ENCODE measurements at places on chromosomes 7 and 10.

DNA sequence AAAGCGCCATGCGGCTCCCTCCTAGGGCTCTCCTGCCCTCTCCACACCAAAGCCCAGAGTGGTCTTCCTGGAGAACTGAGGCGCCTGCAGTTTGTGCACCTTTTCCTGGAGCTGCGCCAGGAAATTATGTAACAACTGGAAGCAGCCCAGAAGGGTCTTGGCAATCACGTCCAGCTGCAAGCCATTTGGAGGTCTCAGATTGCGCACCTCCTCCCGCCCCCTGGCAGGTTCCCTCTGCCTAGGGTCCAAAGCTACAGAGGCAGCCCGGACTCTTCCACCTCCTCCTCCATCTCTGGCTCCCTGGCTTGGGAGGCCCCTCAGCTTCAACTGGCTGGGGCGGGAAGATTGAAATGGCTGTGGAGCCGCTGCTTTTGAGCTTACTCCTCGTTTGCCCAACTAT is 34.0 kb upstream of the SFTPD start:
- no peak for DNase-seq

GRCh38 chr7:148110097-148110868 is 480.3 kb upstream of the C7orf33 start:
- DNase-seq = no peak

- DNase-seq = no peak
These were observed 343.9 kb upstream of the SHH start for GRCh38 chr7:156155988-156156733.

- DNase-seq = no peak
These were observed 1.8 kb upstream of the CAMK2G start for GRCh38 chr10:73876157-73876556.

GRCh38 chr7:17062151-17063044 is 180.6 kb upstream of the AGR3 start:
- no peak for DNase-seq

- DNase-seq = no peak
These were observed 13.9 kb downstream of the FLNC start for GRCh38 chr7:128843938-128844621.

GRCh38 chr10:43111921-43112607 is 26.2 kb upstream of the CSGALNACT2 start:
- no peak for DNase-seq

DNA sequence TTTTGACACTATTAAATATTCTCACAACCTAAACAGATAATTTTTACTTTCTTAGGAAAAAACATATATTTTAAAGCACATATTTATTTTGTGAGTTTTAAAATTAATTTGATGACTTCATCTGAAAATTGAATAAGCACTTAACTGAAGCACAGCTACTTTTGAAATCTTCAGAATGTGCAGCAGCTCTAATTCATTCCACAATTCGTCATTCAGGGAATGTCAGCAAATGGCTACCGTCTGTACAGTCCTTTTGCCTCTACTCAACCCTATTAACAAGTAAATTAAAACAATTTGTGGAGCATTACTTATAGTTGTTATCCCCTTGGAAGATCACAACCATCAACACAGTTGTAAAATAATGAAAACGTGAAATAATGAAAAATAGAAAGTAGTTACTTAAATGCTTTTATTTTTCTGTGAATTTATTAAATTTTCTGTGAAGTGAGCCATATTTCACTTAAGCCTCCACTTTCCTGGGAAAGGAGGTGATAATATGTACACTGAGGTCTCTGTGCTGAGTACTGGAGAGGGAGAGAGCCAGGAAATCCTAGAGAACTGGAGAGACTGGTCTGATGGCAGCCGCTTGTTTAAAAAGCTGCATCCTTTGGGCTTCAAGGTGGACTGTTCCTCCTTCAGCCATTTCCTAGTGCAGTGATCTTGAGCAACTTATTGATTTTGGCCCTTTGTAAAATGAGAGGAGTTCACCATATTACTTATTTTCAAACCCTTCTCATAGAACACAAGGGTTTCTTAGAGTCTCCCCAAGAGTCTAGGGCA is 70.6 kb downstream of the REEP3 start:
- no peak for DNase-seq

DNA sequence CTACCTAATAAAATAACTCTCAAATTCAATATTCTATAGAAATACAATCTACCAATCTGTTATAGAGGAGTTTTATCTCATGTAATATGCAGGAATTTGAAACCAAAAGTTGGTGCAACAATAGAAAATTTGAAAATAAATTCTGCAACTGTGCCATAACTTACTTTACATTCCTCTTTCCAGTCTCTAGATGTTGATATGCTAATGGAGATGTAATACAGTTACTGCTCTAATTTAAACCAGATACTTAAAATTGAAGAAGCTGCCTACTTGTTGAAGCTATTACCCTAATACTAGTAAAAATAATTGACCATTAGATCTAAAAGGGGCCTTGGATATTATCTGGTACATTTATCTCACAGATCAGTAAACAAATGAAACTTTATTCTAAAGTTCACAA is 1.4 kb downstream of the ENKUR start:
- no peak for DNase-seq

DNA sequence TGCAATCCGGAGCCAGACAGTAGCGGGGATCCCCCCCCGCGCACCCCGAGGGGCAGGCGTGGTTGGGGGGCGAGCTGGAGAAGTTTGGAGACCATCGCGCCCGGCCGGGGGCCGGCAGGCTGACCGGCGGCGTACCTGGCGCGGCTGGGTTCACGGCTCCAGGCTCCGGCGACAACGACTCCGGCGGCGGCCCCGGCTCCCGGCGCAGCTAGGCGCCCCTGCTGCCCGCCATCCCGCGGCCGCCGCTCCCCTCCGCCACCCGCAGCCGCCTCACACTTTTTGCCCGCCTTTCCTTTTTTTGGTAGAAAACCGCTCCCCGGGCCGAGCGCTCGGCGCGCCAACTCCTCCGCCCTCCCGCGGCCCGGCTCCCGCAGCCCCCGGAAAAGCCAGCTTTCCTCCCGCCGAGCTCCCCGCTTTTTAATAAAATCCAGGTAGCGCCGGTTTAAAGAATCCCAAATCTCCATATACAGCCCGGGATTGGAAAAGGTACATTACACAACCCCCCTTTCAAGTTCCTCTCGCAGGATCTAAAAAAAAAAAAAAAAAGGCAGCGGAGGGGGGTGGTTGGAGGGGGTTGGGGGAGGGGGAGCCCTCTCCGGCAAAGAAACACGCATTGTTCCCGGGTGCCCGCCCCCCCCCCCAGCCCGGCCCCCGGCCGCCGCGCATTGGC is at the start of gene TNRC18:
TSS of gene TNRC18 (minus strand) at position 529 of the 670 bp plus-strand sequence. CDS start 2,588 bp downstream, outside the sequence.
- no peak for DNase-seq

DNA sequence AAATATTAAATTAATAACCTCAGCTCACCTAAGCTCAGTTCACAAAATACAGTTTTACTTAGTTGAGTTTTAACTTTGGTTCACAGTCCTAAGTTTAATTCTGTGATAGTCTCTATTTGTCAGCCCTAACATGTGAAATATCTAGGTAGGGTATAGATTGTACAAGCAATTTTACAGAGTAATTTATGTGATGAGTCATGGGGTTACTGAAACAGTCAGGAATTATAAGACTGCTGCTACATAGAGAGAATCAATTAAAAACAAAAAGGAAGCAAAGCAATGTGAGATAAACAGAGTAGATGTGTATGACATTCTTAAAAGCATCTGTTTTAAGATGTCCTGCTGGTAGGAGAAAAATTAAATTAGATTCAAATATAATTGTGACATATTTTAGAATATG is 1018.2 kb upstream of the KCND2 start:
- DNase-seq = no peak

DNA sequence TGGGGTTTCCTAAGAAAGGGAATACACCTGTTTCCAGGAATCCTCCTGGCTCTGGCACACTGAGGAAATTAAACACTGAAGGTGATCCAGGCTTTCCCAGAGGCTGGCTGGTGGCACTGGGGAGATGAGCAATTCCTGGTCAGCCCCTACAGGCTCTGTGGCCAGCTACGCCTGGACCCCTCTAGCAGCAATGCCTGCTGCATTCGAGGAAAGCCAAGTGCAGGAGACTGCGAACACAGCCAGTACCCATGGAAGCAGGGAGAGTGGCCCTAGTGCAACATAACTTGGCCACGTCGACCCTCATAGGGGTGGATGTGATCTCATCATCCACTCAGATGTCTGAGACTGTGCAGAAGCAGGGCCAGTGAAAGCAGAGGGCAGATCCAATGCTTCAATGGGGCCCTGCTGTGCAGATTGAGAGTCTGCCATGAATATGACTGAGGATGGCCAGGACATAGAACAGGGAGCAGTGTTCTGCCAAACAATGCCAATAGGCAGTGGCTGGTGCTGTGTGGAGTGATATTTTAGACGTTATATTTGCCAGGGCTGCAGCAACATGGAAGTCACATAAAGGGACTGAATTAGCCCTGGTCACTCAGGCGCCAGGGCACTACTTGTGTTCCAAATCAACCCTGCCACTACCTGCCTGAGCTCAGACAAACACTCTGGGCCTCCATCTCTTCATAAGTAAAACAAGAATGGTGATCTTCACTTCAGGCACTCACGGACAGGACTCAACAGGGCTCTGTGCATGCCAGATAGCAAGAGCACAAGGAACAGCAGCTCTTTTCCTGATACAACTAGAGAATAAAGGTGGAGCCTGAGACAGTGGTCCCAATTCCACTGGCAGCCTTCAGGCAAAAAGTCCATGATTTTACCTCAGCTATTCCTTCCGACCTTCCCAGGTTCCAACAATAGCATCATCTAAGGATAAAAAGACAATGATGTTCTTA is 2.4 kb downstream of the ZNF488 start:
- no peak for DNase-seq

GRCh38 chr10:53664282-53665019 is 891.9 kb upstream of the MBL2 start:
- no peak for DNase-seq

DNA sequence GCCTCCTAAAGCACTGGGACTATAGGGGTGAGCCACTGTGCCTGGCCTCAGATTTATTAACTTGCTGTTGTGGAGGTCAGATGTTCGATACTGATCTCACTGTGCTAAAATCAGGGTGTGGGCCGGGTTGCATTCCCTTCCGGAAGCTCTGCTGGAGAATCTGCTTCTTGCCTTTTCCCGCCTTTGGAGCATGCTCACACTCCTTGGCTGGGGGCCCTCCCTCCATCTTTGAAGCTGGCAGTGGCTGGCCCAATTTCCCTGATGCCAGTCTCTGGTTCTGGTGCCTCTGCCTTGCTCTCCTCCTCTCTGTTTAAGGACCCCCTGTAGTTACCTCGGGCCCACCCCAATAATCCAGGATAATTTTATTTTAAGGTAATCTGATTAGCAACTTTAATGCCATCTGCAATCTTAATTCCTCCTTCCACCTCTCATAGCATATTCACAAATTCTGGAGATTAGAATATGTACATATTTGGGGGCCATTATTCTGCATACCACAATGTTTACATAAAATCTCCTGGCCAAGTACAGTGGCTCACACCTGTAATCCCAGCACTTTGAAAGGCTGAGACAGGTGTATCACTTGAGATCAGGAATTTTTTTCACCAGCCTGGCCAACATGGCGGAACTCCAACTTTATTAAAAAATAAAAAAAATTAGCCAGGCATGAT is 7.9 kb upstream of the PITRM1 start:
- no peak for DNase-seq

DNA sequence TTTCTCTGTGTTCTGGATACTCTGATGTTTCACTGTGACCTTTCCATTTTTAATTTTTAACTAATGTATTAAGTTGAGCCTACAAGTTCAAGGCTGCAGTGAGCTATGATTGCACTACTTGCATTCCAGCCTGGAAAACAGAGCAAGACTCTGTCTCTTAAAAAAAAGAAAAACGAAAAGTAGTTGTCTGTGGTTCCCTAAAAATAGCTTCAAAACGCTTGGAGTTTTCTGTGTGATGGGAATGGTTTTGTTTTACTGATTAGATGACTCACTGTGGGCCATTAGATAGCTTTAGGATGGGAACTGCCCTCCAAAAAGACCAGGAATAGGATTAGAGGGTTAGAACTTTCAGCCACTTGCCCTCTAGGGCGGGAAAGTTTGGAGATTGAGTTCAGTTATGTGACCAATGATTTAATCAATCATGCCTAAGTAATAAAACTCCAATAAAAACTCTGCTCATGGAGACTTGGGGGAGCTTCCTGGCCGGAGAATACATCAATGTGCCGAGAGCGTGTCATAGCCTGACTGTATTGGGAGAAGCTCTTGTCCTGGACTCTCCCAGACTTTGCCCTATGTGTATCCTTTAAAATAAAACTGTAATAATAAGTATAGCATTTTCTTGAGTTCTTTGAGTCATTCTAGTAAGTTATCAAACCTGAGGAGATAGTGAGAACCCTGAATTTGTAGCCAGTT is 147.1 kb downstream of the LYZL1 start:
- no peak for DNase-seq

GRCh38 chr7:96953676-96954513 is 51.5 kb upstream of the DLX6 start:
- DNase-seq = no peak

GRCh38 chr10:14052931-14053330 is 277.8 kb downstream of the FRMD4A start:
- no peak for DNase-seq

- no peak for DNase-seq
These were observed 14.4 kb upstream of the STARD3NL start for GRCh38 chr7:38163671-38164070.

DNA sequence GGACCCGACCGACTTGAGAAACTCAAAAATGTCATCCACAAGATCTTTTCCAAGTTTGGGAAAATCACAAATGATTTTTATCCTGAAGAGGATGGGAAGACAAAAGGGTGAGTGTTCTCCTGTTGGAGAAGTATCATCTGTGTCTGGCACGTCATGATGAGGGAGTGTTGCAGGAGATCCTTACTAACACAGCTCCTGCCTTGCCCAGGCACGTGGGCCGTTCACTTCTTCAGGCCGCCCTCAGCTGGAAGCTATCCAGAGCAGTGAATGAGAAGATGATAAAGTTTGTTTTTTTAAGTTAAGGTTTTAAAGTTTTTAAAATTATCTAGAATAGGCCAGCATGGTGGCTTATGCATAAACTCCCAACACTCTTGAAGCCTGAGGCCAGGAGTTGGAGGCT is 6.2 kb downstream of the EIF3B start:
- DNase-seq = no peak

GRCh38 chr10:77287647-77288120 is 349.9 kb downstream of the KCNMA1 start:
- no peak for DNase-seq

DNA sequence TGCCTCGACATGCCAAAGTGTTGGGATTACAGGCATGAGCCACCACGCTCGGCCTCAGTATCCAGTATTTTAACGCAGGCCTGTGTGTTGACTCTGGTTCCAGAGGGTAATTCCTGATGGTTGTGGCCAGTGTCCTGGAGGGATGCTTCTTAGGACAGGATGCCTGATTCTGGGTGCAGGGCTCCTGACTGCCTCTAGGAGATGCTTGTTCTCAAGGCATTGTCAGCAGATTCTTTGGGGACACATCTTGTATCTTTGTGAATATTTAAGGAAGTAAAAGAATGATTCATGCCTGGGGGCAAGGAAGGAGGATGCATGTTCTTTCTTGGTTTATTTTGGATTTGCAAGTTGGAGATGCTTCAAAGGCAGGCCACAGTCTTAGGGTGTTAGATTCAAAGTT is 2.2 kb downstream of the ZDHHC4 start:
- no peak for DNase-seq

GRCh38 chr7:36171503-36171902 is 18.4 kb downstream of the EEPD1 start:
- DNase-seq = no peak

- no peak for DNase-seq
These were observed 36.7 kb downstream of the TMEM248 start for GRCh38 chr7:66957595-66958290.

GRCh38 chr7:76315364-76315763 is 12.9 kb downstream of the HSPB1 start:
- DNase-seq = no peak

GRCh38 chr7:32163896-32164295 is 93.7 kb upstream of the PDE1C start:
- DNase-seq = no peak

- no peak for DNase-seq
These were observed 60.2 kb downstream of the R3HCC1L start for GRCh38 chr10:98194633-98195032.

Measured in activated T-helper 9 cell treated with anti-CD3 and anti-CD28 coated beads, Interleukin-2, amount 50 U/mL, for 16 hours (primary cell).